ENCODE measurements at places on chromosomes 5 and 9.

DNA sequence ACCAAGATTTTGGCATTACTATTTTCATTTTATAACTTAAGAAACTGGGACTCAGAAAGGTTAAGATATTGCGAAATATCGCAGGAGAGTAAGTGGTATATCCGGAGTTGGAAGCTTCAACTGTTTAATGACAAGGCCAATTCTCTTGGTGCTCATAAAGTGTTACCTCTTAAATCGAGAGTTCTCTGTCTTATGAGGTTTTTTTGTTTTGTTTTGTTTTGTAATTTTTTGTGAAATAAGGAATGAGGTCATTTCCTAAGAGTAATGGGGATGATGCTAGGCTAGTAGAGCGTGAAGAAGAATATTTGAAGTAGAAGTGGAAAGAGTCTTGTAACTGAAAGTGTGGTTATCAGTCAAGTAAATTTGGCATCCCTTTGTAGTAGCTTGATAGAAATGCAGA, 183.2 kb upstream of the DAB2 start:
- DNase-seq, result no peak

DNA sequence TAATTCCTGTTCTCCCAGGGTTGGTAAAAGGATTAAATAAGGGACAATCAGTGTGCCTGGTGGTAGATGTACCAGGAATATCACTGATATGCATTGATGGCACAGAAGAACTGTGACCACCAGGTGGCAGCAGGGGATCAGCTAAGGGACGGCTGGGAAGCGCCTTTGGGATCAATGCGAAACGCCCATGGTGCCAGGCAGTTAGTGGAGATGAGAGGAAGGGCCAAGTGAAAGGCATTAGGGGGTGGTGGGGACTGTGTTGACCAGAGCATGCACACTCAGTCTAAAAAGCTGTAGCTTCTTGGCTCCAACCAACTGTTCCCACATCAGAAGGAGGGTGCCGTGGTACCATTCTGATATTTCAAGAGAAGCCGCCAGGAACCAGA, 55.6 kb downstream of the ARHGEF37 start:
- DNase-seq, result no peak

GRCh38 chr9:134961331-134962064, 43.8 kb upstream of the FCN1 start:
- no peak for DNase-seq

DNA sequence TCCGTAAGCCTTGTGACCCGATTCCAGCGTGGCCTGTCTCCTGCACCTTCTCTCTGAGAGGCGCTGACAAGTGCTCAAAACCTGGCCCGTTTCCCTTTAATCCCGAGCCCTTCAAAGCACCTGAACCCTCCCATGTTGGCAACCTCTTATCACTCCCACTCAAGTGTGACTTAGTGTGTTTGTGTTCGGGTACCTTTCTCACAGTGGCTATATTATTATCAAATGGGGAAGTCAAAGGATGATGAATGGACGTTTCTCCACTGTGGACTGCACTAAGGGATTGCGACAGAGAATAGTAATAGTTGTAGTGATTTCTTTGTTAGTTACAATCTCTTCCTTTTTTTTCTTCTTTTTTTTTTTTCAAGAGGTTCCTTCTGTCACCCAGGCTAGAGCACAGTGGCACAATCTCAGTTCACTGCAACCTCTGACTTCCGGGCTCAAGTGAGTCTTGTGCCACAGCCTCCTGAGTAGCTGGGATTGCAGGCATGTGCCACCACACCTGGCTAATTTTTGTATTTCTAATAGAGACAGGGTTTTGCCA, 65.4 kb upstream of the TNFSF8 start:
- DNase-seq, result no peak

GRCh38 chr5:143635146-143635752, 176.7 kb upstream of the HMHB1 start:
- no peak for DNase-seq

- no peak for DNase-seq
Observed at GRCh38 chr9:99002706-99003105, 59.0 kb downstream of the COL15A1 start.

DNA sequence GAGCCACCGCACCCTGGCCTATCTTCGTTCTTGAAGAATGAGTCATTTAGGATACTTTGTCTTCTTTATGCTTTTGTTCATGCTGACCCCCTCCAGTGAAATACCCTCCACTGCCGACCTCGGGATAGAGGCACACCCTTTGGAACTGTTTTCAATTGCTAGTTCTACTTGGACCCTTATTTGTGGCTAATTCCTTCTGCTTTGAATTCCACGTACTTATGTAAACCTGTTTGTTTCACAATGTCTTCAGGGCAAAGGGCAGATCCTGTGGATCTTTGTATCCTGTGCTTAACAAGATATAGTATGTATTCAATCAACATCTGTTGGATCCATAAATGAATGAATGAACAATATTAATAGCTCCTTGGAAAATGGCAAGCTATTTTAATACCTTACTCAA, 19.6 kb upstream of the AOPEP start:
- no peak for DNase-seq

DNA sequence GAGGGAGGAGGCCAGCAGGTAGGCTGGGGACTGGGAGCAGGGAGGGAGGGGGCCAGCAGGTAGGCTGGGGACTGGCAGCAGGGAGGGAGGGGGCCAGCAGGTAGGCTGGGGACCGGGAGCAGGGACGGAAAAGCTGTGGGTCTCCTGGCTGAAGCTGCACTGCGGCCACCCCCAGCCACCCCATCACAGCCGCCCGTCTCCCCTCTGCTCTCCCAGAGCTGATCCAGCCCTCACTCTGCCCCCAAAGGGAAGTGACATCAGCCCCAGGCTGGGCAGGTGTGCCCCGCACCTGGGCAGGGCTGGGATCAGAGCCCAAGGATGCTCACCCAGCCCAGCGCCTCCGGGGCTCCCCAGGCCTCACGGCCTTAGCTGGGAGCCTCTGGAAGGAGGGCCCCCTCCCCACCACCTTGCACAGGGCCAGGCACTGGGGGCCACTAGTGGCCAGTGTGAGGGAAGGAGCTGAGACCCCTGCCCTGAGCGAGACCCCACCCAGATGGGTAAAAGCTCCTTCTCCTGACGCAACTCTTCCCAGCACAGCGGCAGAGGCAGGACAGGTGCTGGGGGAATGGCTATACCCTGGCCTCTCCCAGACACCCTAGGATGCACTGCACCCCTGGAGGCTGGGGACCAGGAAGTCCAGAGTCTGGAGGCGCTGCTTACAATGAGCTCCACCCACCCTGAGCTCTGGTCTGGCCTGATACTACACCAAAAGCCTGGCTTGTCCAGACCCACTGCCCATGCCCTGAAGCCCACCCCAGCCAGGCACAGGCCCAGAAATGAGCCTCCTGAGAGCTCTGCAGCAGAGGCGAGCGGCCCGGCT, 11.6 kb downstream of the AGPAT2 start:
- DNase-seq, result no peak

- DNase-seq, result no peak
Observed at GRCh38 chr9:87564111-87564510, 66.4 kb downstream of the DAPK1 start.
